ENCODE measurements at places on chromosomes 7 and 10.

- DNase-seq: no peak
Observed at GRCh38 chr10:44966129-44966815, 6.7 kb downstream of the RASSF4 start.

- DNase-seq: no peak
Observed at GRCh38 chr10:28768227-28768626, 90.9 kb downstream of the BAMBI start.

DNA sequence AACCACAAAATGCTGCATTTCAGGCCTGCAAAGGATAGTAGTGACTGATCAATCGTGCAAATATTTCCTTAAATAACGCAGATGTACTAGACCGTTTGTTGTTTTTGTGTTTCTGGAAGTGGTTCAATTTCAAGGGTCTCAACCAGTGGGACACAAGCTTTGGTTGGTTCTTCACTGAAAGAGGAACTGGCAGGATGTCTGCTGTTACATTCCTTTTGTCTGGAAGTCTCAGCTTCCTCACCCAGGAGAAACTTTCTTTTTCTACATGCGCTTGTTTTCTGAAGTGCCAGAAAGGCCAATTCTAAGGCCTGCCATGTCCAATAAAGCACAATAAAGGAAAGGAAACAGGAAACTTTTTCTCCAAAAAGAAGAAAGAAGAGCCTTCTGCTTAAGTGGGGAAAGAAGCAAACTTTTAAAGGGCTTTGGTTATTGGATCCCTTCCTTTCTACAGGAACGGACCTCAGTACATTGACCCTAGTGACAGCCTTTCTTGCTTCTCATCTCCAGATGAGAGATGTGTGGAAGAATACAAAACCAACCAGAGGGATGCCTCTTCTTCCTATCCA is 4.1 kb downstream of the DKK1 start:
- no peak for DNase-seq

- no peak for DNase-seq
Observed at GRCh38 chr7:118140468-118140867, 43.5 kb upstream of the LSM8 start.
